Stimulated activated CD4-positive, alpha-beta T cell treated with anti-CD3 and anti-CD28 coated beads, TNF-alpha, amount 100 ng/mL, for 4 hours (primary cell): ENCODE measurements at places on chromosomes 16 and 17.

- DNase-seq = no peak
Measured at GRCh38 chr16:22348291-22348690, 26.1 kb downstream of the CDR2 start.

DNA sequence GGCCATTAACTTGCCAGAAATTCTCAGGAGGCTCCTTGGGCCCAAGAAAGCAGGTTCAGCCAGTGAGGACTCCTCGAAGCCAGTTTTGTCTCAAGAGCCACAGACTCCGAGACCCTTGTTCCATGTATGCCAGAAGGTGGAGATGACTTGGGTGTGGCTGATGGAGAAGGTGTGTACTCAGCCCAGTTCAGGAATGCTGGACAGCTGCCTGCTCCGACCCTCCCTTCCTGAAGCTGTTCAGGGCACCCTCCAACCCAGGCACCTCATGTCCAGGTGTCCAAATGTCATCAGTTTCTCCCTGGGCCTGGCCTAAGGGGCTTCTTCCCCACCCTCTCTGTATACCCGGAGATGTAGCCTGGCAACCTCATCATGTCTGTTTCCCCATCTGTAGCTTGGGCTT is 40.2 kb downstream of the NOG start:
- no peak for DNase-seq

DNA sequence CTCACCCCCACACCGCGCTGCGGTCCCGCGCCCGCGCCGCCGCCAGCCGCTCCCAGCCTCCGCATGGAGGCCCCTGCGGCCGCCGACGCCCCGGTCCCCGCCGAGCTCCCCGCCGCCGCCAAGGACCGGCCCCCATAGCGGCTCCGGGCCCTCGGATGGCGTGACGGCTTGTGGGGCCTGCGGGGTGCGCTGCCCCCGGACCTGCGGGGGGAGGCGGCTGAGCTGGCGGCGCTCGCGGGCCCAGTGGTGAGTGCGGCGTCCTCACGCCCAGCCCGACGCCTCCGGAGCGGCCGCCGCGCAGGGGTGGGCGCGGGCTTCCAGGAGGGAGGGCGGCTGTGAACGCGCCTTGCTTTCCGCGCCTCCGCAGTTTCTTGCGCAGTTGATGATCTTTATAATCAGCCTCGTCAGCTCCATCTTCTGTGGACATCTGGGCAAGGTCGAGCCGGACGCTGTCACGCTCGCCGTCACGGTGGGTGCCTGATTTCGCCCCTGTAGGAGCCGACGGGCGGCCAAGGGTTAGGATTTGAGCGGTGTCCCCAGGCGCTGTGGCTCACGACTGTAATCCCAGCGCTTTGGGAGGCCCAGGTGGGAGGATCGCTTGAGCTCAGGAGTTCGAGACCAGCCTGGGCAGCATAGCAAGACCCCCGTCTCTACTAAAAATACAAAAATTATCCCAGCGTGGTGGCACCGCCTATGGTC is 46.4 kb downstream of the SLC47A1 start:
- no peak for DNase-seq

- DNase-seq = no peak
Measured at GRCh38 chr17:45784293-45784740, at the start of gene CRHR1. Gene CRHR1, plus strand, starts transcription at chr17:45784320. Its CDS starts 225 bp downstream, at chr17:45784545.

DNA sequence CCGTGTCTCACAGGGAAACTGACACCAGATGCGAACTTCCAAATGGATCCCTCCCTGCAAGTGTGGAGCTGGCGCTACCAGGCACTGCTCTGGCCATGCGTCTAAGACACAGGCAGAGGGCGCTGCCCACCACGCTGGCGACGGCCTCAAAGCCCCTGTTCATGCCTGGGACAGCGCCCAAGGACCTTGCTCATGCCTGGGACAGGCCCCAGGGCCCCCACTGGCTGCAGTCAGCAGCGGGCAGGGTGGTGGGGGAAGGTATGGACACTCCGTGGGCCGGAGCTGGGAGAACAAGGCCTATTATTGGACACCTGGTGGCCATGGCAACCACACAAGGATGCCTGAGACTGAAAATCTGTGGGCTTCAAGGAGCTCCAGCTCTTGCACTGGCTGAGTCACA is 8.8 kb downstream of the ZG16B start:
- DNase-seq = peak; percentile 22

GRCh38 chr17:79035686-79036085 is 11.7 kb downstream of the C1QTNF1 start:
- DNase-seq = no peak

DNA sequence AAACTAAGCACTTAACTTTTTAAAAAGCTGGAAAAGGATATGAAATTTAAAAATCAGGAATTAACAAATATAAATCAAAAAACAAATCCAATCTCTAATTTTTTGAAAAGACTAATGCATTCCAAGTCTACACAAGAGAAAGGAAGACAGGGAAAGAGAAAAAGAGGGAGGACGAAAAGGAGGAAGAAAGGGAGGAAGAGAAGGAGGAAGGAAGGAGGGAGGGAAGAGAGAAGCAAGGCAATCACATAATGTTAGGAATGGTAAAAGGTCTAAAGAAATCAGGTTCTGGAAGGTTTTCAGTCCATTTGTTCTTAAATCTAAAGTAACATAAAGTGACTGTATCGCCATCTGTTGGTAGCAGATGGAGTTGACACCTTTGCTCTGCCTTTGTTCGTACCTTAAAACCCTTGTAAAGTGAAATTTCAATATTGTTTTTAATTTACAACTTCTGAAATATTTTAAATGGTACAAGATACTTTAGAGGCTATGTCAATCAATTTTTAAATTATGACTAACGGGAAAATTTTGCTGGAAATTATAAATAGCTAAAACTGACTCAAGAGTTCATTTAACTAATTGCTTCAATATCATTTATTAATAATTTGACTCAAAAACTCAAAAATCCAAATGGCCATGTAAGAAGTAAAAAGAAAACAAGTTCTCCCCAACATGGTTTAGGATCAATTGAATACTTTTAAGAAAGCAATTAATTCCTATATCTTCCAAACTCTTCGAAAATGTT is 20.4 kb upstream of the CDYL2 start:
- no peak for DNase-seq

GRCh38 chr16:53744449-53744848 is 40.5 kb downstream of the FTO start:
- peak; percentile 1 for DNase-seq

DNA sequence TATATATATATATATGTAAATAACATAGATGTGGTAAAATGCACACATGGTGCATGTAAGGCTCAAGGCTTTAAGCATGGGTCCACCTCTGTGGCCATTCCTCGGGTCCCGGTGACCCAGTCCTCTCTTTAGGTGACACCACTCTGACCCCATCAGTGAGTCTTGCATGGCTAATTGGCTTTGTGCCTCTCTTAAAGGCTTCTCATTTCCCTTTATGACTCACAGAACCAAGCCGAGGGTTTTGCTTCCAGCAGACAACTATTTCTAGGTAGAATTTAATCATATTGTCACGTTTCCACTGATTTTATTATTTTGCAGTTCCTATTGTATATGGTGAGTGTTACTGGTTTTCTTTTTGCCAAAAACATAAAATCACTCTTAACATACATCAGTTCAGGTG is 59.7 kb downstream of the PLCG2 start:
- DNase-seq = no peak

DNA sequence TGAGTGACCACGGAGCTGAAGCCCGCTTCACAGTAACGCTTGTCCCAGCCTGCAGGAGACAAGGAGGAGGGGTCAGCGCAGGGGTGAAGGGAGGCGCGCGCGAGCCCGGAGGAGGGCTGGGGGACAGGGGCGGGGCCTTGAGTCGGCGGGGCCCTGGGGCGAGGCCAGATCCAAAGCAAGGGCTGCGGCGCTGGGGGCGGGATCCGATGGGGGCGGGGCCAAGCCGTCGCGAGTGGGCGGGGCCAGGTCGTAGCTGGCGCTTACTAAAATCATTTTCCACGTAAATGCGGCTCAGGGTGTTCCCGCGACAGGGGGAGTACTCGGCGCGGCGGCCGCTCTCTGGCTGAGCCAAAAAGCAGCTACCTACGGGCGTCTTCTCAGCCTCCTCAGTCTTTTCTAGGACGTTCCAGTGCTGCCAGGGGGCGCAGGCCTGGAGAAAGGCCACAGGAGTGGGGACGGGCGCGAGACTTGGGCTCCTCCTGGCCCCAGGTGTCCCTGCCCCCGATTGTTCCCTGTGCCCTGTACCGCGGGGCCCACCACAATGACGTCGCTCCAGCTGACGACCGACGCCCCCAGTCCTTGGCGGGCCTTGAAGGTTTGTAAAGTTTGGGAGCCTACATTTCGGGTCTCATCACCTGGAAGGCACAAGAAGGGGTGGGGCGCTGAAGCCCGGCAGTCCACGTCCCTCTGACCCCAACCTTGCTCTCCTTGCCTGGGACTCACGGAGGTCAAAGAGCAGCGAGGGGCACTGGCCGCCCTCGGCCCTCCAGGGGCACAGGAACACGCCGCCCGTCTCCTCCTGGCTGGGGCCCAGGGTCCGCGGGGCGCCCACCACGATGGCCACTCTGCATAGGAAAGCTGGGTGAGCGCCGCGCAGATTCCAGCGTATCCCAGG is 3.9 kb downstream of the ITGA2B start:
- peak; percentile 82 for DNase-seq

DNA sequence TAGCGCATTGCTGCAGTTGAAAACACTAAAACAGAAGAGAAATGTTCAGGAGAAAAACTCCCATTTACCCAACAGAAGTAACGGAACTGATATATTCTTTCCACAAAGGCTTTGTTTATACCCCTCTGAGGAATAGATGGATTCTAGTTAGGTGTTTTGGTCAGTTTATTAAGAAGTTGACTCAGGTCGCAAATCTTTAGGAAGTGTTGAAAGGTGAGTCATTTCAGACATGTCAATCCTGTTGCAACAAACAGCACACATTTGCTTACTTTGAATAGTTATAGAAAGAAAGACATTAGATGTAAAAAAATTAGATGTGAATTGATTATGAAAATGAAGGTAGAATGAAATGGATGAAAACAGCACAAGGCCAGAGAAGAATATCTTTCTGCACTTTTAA is 941.0 kb downstream of the KCNJ2 start:
- no peak for DNase-seq

GRCh38 chr17:4582101-4582501 is 2.2 kb upstream of the SMTNL2 start:
- DNase-seq = no peak

DNA sequence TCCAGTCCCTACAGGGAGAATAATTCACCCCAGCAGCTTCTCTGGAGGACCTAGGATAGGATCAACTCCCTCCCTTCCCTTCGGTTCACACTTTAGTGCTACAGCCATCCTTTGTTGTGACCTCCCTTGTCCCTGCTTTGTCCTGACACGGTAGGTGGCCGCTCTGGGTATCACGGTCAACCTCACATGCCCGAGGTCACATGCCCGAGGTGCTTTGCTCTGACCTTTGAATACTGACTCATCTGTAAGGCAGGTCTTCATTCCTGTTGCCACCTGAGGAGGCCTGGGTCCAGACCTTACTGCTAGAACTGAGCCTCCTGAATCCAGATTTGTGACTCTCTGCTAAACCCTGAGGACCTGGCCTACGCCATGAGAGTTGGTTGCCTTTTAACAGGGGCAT is 19.7 kb downstream of the ALKBH5 start:
- DNase-seq = no peak

- DNase-seq = peak; percentile 57
Measured at GRCh38 chr16:85086347-85087291, 25.7 kb downstream of the CIBAR2 start.
